Activated naive CD4-positive, alpha-beta T cell treated with anti-CD3 and anti-CD28 coated beads, Interleukin-2, amount 10 ng/mL, durations not matched to agents 7 days and 5 days (primary cell): ENCODE measurements at places on chromosomes 1 and 21.

DNA sequence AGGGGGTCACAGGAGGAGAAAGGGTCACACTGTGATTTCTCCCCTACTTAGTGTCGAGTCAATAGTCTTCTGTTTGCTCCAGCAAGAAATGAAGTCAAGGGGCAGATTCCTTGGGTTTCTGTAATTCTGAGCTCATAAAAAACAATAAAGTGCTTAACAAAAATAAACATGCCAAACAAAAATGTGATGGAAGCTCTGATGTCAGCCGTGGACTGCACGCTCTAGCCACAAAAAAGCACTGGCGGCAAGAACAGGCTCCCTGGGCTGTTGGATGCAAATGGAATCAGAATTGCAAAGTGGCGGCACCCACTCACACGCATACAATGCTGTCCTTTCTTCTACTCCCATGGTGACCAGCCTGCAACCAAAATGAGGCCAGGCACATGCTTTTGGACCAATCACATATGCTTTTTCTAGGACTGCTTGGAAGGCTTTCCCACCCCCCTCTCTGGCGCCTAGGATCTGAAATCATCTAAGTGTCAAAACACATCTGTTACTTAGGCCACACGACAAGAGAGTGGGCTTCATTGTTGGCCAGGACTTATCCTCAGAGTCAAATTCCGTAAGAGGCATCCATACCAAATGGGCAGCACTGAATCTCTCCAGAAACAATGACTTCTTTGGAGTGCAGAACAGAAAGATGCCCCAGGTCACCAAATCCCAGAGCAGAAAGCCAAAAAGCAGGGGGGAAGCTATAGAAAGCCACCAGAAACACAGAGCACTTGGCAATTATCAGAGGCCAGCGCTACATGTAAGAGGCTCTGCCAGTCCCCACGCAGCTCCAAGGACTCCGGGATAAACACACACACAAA, 9.2 kb downstream of the C1orf198 start:
- H3K4me1 ChIP-seq = peaks cover 6% of the 10 kb centered on the region
- H3K27me3 ChIP-seq = no peaks in the 10 kb centered on the region
- DNase-seq = no peak
- no peak overlapping the region for H3K4me3 ChIP-seq

- H3K36me3 ChIP-seq = peaks cover 40% of the 10 kb centered on the region
- H3K4me1 ChIP-seq = peaks cover 41% of the 10 kb centered on the region
- H3K27me3 ChIP-seq = peaks cover 13% of the 10 kb centered on the region
- H3K4me3 ChIP-seq = peak overlapping the region; percentile 93
- DNase-seq = peak; percentile 49
Measured at GRCh38 chr21:36059823-36060158, 535 bp downstream of the SETD4 start.

DNA sequence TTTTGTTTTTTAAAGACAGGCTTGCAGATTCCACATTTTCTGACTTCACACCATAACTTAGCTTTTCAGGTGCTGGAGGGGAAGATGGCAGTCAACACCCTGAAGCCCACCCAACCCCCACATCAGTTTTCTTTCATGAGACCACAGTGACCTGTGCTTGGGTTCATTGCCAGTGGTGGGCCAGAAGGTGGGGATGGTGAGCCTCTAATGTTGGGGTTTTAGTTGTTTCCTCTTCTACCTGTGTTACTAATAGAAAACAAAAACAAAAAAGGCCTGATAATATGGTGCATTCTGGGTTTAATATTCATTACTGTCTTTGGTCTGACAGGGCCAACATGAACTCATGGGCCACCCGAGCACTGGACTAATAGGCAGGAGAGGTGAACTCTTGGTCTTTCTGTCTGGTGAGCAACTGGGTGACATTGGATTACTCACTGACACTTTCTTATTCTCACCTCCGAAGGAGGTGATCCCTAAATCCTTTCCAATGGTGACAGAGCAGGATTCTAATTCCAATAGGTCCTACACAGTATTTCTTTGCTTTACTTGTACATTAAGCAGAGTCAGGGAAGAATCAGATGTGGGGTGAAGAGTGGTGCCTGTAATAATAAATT, 132.8 kb downstream of the CLIC6 start:
- H3K36me3 ChIP-seq = peaks cover 44% of the 10 kb centered on the region
- H3K4me3 ChIP-seq = no peak overlapping the region
- peak; percentile 49 for DNase-seq

GRCh38 chr1:42913426-42914091, 45.1 kb downstream of the SLC2A1 start:
- H3K4me1 ChIP-seq = peaks cover 5% of the 10 kb centered on the region
- peak; percentile 71 for DNase-seq
- H3K4me3 ChIP-seq = no peak overlapping the region

DNA sequence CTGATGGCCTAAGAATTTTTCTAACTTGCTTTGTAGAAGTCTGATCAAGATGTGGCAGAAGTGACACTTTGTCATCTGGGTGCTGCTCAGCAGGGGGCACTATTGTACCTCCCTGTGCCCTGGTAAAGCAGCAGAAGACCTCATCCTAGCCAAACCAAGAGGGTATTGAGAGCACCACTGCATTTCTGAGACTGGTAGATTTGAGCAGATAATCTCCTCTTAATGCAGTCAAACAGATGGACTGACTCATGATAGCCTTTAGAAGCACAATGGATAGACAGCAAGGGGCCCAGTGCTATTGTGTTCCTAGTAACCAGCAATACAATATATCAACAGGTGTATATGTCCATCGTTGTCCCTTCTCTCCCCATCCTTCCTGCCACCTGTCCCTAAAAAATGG, 5.7 kb downstream of the TPM3 start:
- no peak overlapping the region for H3K4me3 ChIP-seq
- peaks cover 29% of the 10 kb centered on the region for H3K4me1 ChIP-seq
- no peak overlapping the region for H3K27ac ChIP-seq
- H3K36me3 ChIP-seq = peaks cover 15% of the 10 kb centered on the region
- peaks cover 36% of the 10 kb centered on the region for H3K27me3 ChIP-seq

DNA sequence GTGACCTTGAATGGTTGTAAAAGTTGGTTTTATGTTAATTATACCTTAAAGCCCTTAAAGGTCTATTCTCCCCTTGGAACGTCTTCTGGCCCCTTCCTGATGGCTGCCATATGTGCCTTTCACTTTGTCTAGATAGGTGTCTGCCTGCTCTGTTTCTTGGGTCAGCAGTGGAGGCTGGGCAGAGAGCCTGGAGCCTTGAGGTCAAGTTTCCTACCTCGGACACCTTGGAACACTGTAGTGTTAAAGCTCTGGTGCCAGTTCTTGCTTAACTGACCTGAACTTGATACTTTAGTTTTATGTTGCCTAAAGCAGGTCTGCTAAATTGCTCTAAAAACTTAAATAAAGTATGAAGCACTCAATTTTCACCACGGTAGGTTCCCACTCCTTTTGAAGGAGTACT, 86.5 kb downstream of the CDC14A start:
- H3K4me1 ChIP-seq = peaks cover 77% of the 10 kb centered on the region
- peak overlapping the region; percentile 90 for H3K27ac ChIP-seq
- no peaks in the 10 kb centered on the region for H3K27me3 ChIP-seq
- no peak overlapping the region for H3K4me3 ChIP-seq

DNA sequence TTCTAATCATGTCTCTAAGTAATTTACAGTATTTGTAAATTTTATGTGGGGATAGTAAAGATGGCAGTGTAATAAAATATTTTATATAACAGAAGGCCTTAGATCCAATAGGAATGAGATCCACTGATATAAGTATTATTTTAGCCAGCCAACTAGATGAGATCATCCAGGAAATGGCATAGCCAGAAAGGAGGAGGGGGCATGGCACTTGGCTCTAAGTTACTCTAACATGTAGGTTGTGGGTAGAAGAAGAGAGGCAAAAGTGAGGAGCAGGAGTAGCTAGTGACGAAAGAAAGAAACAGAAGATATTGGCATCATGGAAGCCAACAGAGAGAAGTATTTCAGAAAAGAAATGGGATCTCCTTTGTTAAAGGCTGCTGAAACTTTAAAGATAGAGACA, 426.1 kb downstream of the PTPRC start:
- peaks cover 5% of the 10 kb centered on the region for H3K36me3 ChIP-seq
- H3K4me1 ChIP-seq = peaks cover 16% of the 10 kb centered on the region
- no peak overlapping the region for H3K4me3 ChIP-seq

DNA sequence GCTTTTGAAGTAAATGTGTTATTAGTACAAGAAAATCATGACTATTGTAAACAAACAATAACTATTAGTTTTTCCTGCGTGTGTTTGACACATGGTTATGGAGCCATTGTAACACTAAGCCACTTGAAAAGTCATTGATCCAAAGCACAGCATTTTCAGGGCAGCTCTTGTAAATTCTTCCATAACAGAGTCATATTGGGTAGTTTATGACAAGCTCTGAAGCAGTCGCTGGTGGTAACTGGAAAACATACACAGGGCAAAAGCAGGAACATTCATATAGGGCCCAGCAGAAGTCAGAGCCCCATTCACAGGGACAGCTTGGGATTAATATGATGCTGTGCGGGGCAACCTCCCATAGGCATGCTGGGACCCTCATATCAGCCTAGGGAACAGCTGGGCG, 483.2 kb upstream of the PTBP2 start:
- no peaks in the 10 kb centered on the region for H3K4me1 ChIP-seq
- H3K27me3 ChIP-seq = no peaks in the 10 kb centered on the region
- DNase-seq = no peak
- H3K27ac ChIP-seq = no peak overlapping the region
- no peaks in the 10 kb centered on the region for H3K36me3 ChIP-seq
- no peak overlapping the region for H3K4me3 ChIP-seq

GRCh38 chr1:230102046-230102445, 35.0 kb downstream of the GALNT2 start:
- no peaks in the 10 kb centered on the region for H3K27me3 ChIP-seq
- H3K27ac ChIP-seq = no peak overlapping the region
- H3K4me1 ChIP-seq = peaks cover 53% of the 10 kb centered on the region
- no peak for DNase-seq
- peaks cover 2% of the 10 kb centered on the region for H3K36me3 ChIP-seq

DNA sequence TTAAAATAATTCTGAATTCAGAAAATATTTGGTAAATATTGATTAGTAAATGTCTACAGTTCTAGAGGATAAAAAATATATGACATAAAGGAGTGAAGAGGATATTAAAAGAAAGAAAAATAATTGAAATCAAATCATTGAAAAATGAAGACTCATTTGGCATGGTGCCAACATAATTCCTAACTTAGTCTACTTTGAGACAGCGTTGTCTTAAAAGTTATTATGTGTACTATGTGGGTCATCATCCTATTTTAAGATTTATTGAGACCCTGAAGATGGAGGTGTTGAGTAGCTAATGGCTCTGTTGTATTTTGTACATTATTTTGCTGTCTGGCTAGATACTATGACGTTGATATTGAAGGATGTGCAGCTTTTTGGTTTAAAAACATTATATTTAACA, 156.7 kb upstream of the PTGFR start:
- no peaks in the 10 kb centered on the region for H3K36me3 ChIP-seq
- no peak overlapping the region for H3K4me3 ChIP-seq
- H3K27ac ChIP-seq = no peak overlapping the region
- no peaks in the 10 kb centered on the region for H3K4me1 ChIP-seq

DNA sequence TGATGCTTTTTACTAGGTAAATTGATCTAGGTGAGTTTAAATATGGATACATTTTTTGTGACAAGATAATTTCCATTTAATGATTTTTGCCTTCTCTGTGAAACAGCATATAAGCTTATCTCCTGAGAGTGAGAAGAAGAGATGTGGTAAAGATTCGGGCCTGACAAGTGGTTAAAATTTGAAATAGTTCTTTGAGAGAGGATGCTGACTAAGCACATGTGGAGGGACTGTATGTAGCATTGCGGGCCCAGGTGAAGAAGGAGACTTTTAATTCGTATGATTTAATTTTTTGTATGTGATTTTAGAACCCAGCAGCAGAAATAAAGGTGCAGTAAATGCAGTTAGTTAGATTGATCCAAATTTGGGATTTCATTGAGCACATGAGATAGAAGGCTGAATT, 51.9 kb downstream of the RPRD2 start:
- H3K27ac ChIP-seq = no peak overlapping the region
- H3K27me3 ChIP-seq = no peaks in the 10 kb centered on the region
- H3K4me1 ChIP-seq = peaks cover 7% of the 10 kb centered on the region
- DNase-seq = no peak

- DNase-seq = no peak
- H3K4me3 ChIP-seq = no peak overlapping the region
- H3K4me1 ChIP-seq = peaks cover 27% of the 10 kb centered on the region
- H3K36me3 ChIP-seq = peaks cover 33% of the 10 kb centered on the region
- H3K27ac ChIP-seq = no peak overlapping the region
Measured at GRCh38 chr1:1217621-1218523, 3.9 kb upstream of the TNFRSF4 start.

- no peaks in the 10 kb centered on the region for H3K36me3 ChIP-seq
- no peak overlapping the region for H3K4me3 ChIP-seq
- no peaks in the 10 kb centered on the region for H3K4me1 ChIP-seq
- H3K27ac ChIP-seq = no peak overlapping the region
Measured at GRCh38 chr1:85611425-85611824, 30.9 kb downstream of the CCN1 start.

- peaks cover 4% of the 10 kb centered on the region for H3K27me3 ChIP-seq
- H3K4me1 ChIP-seq = no peaks in the 10 kb centered on the region
- H3K36me3 ChIP-seq = no peaks in the 10 kb centered on the region
- H3K4me3 ChIP-seq = no peak overlapping the region
- no peak for DNase-seq
Measured at GRCh38 chr1:246798606-246799496, 74.6 kb downstream of the SCCPDH start.

DNA sequence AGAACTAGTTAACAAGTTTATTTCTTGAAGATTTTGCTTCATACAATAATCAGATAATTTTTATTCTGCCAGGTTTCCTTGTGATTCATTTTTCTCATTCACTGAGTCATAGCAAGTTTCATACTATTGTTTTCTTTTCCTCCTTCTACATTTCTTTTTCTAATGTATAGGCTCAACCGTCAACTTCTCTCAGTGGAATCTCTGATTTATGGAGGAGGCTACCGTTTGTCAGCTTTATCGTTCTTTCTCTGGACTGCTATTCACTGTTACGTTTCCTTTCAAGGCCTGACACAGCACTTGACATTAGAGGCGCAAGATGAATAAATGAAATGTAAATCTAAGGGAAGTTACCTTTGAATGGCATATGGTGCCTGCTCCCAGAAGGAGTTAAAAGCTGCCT, 284.3 kb upstream of the NR5A2 start:
- no peak overlapping the region for H3K27ac ChIP-seq
- H3K27me3 ChIP-seq = no peaks in the 10 kb centered on the region
- no peaks in the 10 kb centered on the region for H3K4me1 ChIP-seq
- DNase-seq = no peak

- no peaks in the 10 kb centered on the region for H3K36me3 ChIP-seq
- no peak for DNase-seq
- no peaks in the 10 kb centered on the region for H3K4me1 ChIP-seq
- H3K27me3 ChIP-seq = no peaks in the 10 kb centered on the region
- H3K27ac ChIP-seq = no peak overlapping the region
- H3K4me3 ChIP-seq = no peak overlapping the region
Measured at GRCh38 chr1:98493469-98493868, 168.1 kb upstream of the SNX7 start.
